T follicular helper cell (primary cell): ENCODE measurements at places on chromosomes 12 and 14.

- DNase-seq: peak; percentile 54
Observed at GRCh38 chr14:21191809-21192446, 36.1 kb upstream of the OR5AU1 start.

DNA sequence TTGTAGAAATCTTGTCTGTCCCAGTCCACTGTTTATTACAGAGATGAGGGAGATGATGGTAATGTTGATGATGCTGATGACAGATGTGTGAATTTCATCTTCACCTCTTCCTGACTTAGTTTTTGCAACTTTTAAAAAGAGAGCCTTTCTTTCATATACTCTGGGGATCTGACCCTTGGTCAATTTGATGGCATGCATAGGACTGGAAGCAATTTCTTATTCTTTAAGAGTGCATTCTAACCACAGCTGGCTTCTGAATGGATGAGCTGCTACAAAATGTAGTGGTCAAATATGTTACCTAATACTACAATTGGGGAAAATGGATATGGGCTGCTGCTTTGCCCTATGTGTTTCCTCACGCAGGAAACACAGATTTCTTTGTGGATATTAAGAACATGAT is 80.8 kb downstream of the MYRFL start:
- DNase-seq: no peak

DNA sequence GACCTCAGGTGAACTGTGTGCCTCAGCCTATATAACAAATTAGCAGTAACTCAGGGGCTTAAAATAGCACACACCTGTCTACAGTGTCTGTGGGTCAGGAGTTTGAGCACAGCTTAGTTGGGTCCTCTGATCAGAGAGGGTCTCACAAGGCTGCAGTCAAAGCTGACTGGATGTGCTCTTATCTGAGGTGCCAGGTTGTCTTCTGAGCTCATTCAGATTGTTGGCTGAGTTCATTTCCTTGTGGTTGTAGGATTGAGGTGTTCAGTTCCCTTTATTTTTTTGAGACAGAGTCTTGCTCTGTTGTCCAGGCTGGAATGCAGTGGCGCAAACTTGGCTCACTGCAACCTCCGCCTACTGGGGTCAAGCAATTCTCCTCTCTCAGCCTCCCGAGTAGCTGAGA is 164.7 kb downstream of the ADCK1 start:
- no peak for DNase-seq

GRCh38 chr12:22828066-22828465 is 203.1 kb downstream of the ETNK1 start:
- DNase-seq: no peak

DNA sequence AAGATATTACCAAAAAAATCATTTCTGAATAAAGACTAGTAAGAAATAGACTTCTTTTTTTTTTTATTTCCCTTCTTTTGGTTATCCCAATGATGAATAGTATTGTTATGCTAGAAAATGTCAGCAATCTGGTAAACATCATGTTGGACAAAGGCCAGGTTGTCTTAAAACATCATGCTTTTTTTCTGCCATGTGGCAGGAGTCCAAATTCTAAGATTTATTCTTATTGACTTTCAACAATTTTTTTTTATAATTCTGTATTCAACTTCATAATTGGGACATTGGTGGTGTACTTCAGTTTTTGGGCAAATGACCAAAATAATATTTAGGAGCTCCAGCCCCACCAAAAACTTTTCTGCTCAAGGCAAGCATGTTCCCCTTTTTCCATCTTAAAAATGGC is 10.5 kb downstream of the DCN start:
- DNase-seq: no peak

DNA sequence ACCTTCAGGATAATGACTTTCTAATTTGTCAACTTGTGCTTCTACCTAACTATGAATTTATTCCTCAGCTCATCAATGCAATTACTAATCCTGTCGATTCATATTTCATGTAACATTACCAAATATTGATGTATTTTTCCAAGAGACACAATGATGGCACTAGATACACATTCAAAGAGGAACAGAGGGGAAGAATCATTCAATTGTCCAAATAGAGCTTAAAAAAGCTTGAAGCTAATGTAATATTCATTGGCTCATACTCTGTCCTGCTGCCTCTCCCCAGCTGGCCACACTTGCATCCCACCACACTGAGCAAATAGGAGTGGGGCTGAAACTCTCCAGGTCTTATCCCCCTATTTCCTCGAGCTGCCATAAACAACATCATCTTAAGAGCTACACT is 9.3 kb downstream of the TESPA1 start:
- DNase-seq: no peak

DNA sequence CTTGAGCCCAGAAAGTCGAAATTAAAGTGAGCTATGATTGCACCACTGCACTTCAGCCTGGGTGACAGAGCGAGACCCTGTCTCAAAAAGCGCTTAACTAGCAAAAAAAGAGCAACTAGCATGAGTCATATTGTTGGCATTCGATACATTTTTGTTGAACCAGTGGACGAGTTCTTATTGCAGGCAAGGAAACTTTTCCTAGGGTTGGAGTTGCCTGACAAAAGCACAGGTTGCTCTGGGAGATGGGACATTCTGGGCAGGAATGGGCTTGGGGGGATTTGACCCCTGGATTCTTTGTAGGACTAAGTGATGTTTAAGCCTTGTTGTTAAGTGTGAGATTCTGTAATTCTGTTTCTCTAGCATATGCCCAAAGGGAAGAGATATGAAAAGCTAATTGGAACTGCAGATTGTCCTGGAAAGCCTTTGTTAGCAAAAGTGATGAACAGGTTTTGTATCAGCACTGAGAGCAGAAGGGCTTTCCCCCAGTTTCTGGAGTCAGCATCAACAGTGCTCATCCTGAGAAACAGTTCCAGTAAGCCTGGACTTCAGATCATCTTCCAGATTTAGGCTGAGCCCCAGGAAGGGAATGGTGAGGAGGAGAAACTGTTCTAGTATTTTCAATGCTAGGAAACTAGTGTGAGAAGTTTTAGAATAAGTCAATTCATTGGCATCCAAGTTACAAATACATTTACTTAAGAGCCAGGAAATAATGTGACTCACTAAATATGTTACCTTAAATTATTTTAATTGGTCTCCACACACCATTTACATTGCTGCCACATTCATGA is 123.1 kb downstream of the SRGAP1 start:
- DNase-seq: no peak
